ENCODE measurements at places on chromosomes 11 and 22.
A peak's percentile ranks its signal among the peaks of the same experiment; 100 is the strongest.

GRCh38 chr11:30818721-30819120, 232.6 kb upstream of the MPPED2 start:
- DNase-seq: no peak

GRCh38 chr11:133992121-133992520, 35.4 kb upstream of the IGSF9B start:
- no peak for DNase-seq

GRCh38 chr11:134609361-134610115, 197.5 kb upstream of the B3GAT1 start:
- DNase-seq: no peak

DNA sequence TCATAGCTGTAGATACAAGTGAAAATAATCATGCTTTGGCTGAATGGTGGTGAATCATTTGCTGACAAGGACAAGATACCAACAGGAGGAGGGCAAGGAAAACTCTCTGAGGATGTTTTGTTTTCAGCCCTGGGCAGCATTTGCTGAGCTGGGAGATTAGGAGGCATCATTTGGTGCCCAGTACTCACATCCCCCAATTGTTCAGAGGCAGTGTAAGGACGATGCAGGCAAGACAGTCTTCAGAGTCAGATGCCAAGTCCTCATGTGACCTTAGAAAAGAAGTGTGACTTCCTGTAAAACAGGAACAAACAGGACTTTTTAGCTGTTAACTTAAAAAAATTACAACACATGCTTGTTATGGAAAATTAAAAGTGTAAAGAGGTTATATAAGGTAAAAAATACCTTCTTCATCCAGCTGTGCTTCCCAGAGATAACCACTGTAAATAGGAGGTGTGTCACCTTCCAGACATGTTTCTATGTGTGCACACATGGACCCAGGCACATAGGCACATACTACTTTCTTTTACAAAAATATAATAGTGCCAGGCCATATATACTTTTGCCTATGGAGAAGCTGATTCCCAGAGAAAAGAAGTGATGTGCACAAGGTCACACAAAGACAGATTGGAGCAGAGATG, 18.0 kb downstream of the CNTF start:
- DNase-seq: no peak

GRCh38 chr11:72222907-72223614, 1.5 kb upstream of the INPPL1 start:
- DNase-seq: peak; percentile 93

DNA sequence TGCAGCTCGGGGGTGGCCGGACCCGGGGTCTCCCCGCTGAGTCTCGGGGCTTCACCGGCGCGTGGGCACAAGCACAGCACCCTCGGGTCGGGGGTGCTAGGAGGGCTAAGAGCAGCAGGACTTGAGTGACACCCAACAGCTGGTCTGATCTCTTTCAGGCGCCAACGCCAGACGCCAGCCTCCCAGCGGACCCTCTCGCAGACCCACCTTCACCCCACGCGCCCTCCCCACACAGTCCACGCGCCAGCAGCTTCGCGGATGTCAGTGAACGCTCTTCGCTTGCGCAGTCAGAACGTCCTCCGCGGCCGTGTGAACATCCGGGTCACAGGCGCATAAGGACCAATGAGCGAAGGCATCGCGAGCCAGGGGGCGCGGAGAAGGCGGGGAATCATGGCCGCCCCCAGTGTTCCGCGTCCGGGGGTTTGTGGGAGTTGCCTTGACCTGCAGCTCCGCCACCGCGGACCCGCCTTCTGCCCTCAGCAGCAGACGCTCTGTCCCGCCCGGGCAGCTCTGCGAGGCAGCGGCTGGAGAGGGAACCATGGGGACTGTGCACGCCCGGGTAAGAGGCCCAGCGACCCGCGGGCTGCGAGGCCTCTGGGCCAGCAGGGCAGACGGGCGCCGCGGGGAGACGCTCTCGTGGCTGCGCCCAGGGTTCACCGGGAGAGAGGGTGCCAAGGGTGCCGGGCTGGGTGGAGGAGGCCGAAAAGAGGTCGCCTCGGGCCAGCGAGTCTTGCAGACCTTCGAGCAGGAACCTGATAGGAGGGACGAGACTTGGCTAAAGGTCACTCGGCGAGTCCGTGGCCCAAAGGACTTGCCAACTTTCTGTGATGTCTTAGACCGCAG, at the start of gene SAMM50:
Gene SAMM50 (plus strand): TSS at position 403 of the 843 bp plus-strand sequence. CDS start 136 bp downstream, at position 539.
- DNase-seq: peak; percentile 75

GRCh38 chr11:102147632-102148031, 37.4 kb downstream of the YAP1 start:
- DNase-seq: no peak

GRCh38 chr11:35812828-35813227, 131.0 kb upstream of the LDLRAD3 start:
- no peak for DNase-seq

GRCh38 chr11:46369458-46370152, 11.9 kb upstream of the MDK start:
- no peak for DNase-seq

GRCh38 chr11:102911758-102912481, 37.1 kb upstream of the MMP12 start:
- DNase-seq: no peak

DNA sequence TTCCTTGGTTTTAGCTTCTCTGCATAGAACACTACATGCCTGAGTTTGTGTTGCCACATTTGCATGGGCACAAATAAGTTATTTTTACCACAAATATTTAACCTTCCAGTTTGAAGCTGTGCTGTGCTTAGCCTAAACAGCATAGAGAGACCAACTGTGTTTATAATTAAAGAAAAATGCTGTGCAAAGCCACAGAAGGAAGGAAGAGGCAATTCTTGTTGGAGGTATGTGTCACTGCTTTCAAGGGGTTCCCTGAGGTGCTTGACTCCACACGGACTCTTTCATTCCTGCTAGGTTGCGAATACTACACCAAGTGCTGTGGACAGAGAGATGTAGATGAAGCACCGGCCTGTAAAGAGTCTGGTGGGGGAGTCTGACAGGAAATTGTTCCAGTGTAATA, 47.6 kb upstream of the OLFML1 start:
- DNase-seq: no peak

- DNase-seq: no peak
These were observed 125.7 kb downstream of the MRTFA start for GRCh38 chr22:40510631-40511364.

- DNase-seq: no peak
These were observed 29.9 kb downstream of the PTPN5 start for GRCh38 chr11:18761741-18762140.

GRCh38 chr11:43164831-43165230, 147.0 kb upstream of the API5 start:
- no peak for DNase-seq

DNA sequence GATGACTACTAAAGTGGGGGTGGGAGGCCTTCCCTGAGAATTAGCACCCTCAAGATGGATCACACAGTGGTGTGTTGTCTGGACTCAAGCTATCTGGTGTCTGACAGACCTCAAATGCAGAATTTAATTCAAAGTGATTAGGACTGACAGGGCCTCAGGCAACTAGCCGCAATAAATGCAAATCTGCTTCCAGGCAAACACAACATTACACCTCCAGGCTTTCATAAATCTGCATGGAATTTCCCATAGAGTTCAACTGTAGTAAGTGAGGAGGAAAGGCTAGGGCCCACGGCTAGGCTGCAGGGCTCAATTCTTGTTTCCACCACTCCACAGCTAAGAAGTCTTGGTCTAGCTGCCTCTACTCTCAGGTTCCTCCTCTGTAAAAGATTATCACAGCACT, 331.4 kb downstream of the LARGE1 start:
- no peak for DNase-seq

DNA sequence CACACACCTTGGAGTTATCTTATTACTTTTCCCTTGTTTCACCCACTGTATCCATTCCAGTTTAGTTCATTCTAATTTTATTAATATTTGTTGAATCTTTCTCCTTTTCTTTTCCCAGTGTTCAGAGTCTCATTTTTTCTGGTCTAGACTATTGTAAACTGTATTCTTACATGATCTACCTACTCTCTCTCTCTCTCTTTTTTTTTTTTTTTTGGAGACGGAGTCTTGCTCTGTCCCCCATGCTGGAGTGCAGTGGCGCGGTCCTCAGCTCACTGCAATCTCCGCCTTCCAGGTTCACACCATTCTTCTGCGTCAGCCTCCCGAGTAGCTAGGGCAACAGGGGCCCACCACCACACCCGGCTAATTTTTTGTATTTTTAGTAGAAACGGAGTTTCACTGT, 2.1 kb downstream of the ANKRD42 start:
- no peak for DNase-seq

DNA sequence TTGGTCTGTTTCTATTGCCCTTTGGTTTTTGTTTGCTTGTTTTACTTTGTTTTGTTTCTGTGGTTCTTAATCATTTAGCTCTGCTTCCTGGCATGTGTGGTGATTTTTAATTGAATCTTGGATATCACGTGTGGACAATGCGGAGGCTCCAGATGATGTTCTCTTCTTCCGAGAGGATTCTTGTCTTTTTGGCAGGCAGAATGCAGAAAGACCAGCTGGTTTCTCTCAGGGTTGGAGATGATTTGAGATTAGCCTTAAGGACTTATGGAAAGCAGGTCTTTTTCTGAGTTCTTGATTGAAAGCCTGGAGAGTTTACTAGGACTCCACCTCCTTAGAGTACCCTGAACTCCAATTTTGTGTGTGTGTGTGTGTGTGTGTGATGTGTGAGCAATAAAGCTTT, 21.0 kb upstream of the ANO1 start:
- DNase-seq: no peak

DNA sequence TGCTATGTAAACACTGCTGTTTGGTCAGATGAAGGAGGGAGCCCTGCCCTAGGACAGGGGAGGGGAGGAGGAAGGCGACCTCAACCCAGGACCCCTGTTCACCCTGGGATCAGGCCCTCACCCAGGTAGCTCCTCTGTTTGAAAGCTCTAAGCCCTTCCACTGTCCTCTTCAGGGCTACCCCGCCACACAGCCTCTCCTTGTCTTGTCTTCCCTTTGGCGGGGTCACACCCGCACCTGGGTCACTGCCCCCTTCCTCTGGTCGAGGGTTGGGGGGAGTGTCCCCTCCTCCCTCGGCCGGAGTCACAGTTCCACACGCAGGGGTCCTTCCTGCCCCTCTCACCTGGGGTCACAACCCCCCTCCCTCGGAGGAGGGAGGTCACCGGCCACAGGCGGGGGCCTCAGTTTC, 463 bp upstream of the PTPMT1 start:
- DNase-seq: no peak

GRCh38 chr22:24443668-24444067, 16.3 kb downstream of the ADORA2A start:
- DNase-seq: no peak

DNA sequence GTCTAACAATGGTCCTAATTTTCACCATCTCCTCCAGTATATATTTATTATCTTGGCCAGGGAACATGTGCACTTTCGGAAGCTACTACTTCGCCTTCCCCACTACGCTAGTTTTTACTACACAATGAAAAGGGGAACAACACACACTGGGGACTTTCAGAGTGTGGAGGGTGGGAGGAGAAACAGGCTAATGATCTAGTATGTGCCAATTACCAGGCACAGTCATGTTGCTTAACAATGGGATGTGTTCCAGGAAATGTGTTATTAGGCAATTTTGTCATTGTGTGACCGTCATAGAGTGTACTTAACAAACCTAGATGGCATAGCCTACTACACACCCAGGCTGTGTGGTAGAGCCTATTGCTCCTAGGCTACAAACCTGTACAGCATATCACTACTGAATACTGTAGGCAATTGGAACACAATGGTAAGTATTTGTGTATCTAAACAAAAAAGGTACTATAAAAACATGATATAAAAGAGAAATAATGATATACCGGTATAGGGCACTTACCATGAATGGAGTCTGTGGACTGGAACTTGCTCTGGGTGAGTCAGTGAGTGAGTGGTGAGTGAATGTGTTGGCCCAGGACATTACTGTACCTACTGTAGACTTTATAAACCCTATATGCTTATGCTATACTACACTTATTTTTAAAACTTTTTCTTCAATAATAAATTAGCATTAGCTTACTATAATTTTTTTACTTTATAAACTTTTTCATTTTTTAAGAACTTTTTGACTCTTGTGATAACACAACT, 20.1 kb upstream of the CUL5 start:
- no peak for DNase-seq

- DNase-seq: no peak
These were observed 36.3 kb upstream of the POLA2 start for GRCh38 chr11:65225279-65226102.

GRCh38 chr11:73317803-73318202, 9.7 kb downstream of the ARHGEF17 start:
- DNase-seq: no peak

- DNase-seq: no peak
These were observed 11.1 kb downstream of the OR52K2 start for GRCh38 chr11:4460151-4460550.

DNA sequence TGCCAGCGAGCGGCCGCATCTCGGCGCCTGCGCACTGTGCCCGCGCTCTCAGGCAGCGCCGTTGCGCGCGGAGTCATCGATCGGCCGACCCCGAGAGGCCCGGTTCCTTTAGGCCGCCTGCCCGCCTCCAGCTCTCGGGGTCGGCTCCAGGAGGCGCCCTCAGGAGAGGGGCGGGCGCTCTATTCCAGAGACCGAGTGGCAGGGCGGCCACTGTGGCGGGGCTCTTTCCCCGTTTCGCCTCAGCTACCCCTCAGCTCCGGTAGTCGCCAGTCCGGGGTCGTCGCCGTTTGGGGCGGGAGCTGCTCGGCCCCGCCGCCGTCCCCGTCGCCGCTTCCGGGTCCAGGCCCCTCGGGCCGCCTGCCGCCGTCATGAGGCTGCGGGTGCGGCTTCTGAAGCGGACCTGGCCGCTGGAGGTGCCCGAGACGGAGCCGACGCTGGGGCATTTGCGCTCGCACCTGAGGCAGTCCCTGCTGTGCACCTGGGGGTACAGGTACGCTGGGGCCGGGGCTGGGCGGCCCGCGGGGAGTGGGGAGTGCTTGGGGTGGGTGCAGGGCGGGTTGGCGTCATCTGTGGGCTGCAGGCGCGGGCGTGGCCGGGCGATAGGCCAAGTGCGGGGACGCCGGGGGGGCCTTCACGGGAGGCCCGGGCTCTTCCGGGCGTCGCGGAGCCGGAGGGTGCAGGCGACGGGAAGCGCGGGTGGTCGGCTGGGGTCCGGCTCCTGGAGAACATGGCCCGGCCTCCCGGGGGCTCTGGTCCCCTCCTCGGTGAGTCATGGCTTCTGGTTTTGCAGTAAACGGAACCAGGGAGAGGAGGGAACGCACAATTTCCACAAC, at the start of gene FBXO7:
Gene FBXO7 (plus strand): TSS at position 177 of the 833 bp plus-strand sequence. CDS start 192 bp downstream, at position 369.
- peak; percentile 77 for DNase-seq

GRCh38 chr11:126039485-126040271, 23.0 kb downstream of the CDON start:
- DNase-seq: no peak

- no peak for DNase-seq
These were observed 32.7 kb downstream of the NARS2 start for GRCh38 chr11:78542007-78542406.

DNA sequence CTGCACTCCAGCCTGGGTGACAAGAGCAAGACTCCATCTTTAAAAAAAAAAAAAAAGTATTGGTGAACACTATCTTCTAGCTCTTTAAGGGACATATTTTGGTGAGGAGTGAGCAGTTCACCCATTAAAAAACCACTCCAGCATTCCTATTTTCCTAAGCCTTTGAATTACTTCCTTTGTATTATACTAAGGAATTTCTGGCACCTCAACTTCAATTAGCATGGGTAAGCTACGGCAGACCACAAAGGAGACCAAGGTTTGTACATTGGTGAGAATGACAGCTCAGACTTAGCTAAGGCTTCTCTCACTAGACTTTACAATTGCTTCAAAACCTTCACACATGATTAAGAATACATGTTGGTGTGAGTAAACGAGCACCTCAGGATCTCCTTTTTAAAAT, 57.0 kb upstream of the BIRC3 start:
- DNase-seq: no peak
